ENCODE measurements at places on chromosomes 1 and 21.

DNA sequence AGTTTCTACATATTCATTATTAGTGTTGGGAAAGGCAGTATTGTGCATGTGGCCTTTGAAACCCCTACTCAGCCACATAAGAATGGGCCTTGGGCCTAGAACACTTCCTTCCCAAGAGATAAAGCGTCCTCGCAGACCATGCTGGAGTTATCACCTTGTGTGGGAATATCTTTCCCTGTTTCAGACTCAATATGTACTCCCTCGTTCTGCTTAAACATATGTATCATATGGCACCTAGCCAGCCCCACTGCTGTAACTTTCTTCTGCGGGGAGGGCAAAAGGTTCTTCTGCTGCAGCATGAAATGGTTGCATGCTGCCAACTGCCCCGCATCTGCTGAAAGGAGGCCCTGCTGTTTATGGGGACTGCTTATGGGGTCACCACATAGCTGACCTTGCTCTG, 92.0 kb downstream of the CRB1 start:
- no peak for DNase-seq

- DNase-seq, result no peak
Measured at GRCh38 chr1:19723874-19724273, 59.2 kb downstream of the HTR6 start.

- no peak for DNase-seq
Measured at GRCh38 chr1:161115132-161115711, 2.6 kb downstream of the PFDN2 start.

- DNase-seq, result no peak
Measured at GRCh38 chr21:45184869-45185268, 102.8 kb downstream of the POFUT2 start.

DNA sequence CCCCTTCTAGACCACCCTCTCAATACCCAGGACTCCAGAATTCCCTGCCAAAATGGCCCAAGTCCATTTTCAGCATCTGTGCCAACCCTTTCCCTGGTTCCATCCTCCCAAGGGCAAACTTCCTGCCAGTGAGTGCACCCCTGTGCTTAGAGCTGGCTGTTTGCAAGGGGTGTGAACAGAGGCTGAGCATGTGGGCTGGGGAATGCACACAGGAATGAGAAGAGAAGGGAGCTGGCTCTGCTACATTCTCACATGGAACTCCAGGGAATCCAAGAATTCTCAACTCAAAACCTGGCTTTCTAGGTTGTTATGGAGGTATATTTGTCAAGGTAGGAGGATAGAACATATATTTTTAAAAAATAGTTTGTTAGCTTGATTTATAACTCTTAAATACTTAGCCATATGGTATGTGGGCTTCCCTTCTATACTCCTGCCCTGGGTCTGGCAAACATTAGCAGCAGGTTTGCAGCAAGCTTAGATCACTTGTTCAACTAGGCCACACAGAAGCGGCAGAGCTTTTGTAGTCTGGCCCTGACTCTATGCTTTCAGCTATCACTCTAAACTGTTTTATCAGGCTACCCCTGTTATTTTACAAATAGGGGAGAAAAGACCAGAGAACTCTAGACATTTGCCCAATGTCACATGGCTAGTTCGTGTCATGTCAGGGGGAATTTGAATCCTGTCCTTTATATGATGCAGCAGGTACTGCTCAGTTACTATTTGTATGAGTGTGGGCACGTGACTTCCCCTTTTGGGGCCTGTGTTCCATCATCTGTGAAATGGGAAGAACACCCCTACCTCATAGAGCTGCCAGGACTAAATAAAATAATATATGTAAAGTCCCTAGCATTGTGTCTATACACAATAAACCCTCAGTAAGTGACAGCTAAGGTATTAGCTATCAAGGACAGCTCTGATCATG, 8.1 kb upstream of the STMN1 start:
- DNase-seq, result no peak

GRCh38 chr21:31186916-31187315, 148.6 kb upstream of the KRTAP19-8 start:
- no peak for DNase-seq

DNA sequence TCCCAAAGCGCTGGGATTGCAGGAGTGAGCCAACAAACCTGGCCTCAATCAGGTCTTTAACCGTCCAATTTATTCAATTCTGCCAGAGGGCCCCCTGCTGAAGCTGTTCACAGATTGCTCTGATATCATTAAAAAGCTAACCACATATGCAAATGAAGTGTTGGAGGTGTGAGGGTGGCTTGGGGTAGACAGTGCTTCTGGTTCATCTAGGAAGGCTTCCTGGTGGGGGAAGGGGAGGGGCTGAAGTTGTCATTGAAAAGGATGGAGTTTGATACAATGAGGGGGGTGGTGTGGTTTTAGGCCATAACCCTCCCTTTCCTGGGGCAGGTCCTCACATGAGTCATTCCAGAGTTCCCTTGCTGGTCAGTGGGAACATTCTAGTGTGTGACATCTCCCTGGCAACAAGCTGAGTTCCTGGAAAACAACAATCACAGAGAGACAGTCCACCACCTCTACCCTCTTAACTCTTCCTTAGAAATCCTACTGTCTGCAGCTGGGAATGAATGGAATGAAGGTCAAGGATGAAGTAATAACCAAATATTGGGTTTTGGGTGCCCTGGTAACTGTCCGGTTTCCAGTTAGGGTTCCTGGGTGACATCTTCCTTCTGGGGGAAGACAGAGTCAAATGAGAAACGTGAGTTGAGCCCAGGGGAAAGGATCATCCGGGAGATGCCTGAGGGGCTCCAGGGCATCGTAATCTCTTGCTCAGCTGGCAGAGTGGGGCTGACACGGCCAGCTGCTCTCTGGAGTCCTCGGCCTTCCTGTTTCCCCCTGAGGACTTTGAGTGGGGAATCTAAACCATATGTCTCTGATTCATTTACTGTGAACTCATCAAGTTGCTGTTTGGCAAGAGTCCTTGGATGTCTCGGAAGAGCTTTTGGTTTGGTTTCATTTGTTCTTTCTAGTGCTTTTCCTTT, 32.2 kb downstream of the BATF3 start:
- no peak for DNase-seq

- no peak for DNase-seq
Measured at GRCh38 chr1:63116016-63116415, 206.4 kb upstream of the FOXD3 start.

- no peak for DNase-seq
Measured at GRCh38 chr1:14970799-14971141, 182.8 kb upstream of the TMEM51 start.

- DNase-seq, result no peak
Measured at GRCh38 chr1:30844631-30845030, 63.9 kb downstream of the SDC3 start.

- no peak for DNase-seq
Measured at GRCh38 chr1:182651339-182651724, 33.1 kb downstream of the RGS8 start.

- DNase-seq, result no peak
Measured at GRCh38 chr1:109499081-109499480, 5.2 kb downstream of the CYB561D1 start.

GRCh38 chr1:232990176-232991128, 40.0 kb downstream of the NTPCR start:
- DNase-seq, result no peak

DNA sequence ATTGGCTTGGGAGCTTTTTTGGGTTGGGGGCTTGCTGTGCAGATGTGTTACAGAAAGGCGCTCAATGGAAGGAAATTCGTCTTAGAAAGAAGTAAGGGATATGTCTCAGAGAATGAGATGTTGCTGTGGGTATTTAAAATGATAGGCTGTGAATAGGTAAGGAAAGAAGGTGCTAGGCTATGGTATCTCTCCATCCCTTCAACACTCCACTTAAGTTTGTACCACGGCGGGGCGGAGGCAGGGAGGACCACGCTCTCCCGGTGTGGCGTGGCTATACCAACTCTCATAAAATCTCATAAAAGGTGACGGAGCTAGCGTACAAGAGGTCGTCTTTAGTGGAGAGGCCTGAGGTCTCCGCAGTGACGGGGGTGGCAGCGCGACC, 305 bp upstream of the RPS6KC1 start:
- DNase-seq, result no peak

- DNase-seq, result no peak
Measured at GRCh38 chr1:15412843-15413242, 3.2 kb downstream of the EFHD2 start.

DNA sequence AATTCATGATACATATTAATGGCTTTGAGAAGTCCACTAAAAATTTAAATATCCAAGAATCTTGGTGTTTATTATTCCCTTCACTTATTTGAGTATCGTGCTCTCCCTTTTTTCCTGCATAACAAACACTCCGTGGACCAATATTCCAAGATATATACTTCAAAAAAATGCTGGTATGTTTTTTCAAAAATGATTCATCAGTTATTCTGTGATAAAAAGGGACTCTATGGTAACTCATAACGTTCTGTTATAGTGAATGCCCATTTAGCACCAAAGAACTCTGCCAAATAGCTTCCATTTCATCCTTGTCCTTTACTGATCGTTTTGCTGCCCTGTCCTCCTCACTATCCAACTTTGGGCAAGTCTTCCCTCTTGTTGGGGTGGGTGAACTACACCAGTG, 12.9 kb downstream of the GIPC2 start:
- no peak for DNase-seq

- DNase-seq, result no peak
Measured at GRCh38 chr1:72623299-72623708, 341.0 kb upstream of the NEGR1 start.

GRCh38 chr21:45631540-45631939, 12.0 kb upstream of the PCBP3 start:
- DNase-seq, result no peak

DNA sequence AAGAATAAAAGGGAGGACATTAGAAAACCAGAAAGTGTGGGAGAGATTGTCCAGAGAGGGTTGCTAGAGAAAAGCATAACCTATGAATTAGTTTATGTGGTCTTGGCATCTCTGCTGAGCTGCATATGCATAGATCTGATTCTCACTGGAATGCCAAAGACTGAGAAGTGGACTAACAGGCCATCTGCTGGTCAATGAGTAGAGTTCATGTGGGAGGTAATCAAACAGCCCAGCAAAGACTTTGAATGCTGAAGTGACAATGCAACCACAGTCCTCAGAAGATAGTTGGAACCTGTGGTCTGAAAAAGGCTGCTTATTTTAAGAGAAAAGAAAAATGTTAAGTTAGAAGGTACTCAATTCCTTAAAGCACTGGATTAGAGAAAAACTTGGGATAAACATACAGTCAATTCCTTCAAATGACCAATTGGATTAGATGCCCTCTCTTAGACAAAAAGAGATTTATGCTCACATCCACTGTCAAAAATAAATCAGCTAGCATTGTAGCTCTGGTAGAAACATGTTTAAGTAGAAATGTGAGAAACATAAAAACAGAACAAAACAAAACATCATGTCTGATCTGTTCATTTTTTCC, 382.8 kb downstream of the AMY1C start:
- no peak for DNase-seq

GRCh38 chr1:205069371-205070125, 14.7 kb downstream of the TMEM81 start:
- DNase-seq, result no peak

DNA sequence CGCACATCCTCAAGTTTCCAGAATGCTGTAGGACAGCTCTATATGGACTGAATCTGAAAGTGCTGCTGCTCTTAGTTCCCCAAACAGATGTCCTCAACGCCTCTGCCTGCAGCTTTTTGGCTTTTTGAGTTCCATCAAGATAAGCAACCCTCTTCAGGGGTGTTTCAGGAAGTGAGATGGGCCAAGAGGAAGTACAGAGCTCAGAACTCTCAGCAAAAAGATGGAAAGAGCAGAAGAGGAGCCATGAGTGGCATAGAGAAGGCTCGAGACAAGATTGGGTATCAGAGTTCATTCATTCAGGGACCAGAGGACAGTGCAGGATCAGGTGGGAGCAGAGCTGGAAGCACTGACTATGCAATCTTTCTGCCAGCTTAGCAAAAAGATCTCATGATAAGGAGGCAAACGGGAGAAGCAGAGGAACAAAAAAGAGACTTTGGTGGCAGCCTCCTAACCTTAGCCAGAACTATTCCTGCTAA, at the start of the genes ADORA3 and TMIGD3:
ADORA3 (minus strand) TSS at position 49 of the 476 bp plus-strand sequence. CDS start 279 bp downstream, outside the sequence.
TMIGD3 (minus strand) TSS at position 49 of the 476 bp plus-strand sequence. CDS start 279 bp downstream, outside the sequence.
- DNase-seq, result no peak

GRCh38 chr21:38938769-38939168, 133.0 kb downstream of the ETS2 start:
- no peak for DNase-seq

DNA sequence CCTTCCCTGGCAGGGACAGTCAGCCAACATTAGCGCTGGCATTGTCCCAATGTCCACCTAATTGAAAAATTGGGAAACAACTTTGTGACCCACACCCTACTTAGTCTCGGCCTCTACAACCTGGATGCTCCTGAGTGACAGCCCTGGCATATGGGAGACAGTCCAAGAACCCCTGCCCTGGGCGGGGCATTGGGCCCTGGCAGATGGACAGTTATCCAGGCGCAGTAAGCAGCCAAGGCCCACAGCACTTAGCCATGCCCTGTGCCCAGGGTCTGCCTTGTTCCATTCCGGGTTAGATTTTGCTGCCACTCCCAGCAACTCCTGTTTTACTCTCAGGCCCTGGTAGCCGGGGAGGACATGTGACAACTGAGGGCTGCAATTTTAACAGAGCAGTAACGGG, 50.3 kb downstream of the NFASC start:
- no peak for DNase-seq

DNA sequence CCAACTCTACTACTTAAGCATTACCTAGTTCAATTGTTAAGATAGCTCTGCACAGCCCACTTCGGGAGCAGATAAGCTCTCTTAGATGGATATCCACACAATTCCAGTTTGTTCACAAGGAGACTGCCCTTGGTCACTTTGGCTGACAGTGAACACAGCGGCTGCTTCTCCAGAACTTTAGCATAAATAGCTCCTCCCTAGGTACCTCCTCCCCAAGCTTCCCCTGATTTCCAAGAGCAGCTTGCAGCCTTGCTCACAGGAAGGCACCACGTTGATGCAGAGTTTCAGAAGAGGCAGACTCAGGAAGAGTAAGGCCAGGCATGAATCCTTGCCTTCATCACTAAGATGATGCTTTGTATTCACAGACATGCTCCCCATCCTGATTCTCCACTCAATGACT, 24.7 kb downstream of the TFF3 start:
- no peak for DNase-seq

DNA sequence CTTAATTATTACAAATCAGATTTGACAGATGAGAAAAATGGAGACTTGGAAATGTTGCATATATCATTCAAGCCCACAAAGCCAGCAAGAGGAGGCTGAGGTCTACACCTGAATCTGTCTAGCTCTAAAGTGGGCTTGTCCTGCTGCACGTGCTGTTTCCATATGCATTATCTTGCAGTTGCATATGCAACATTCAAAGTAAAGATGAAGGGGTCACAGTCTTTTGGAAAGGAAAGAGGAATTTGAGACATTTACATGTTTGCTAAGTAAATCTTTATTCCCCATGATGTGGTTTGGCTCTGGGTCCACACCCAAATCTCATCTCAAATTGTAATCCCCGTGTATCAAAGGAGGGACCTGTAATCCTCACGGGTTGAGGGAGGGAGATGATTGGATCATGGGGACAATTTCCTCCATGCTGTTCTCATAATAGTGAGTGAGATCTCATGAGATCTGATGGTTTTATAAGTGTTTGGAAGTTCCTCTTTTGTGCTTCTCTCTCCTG, 98.3 kb downstream of the BACH1 start:
- DNase-seq, result no peak

DNA sequence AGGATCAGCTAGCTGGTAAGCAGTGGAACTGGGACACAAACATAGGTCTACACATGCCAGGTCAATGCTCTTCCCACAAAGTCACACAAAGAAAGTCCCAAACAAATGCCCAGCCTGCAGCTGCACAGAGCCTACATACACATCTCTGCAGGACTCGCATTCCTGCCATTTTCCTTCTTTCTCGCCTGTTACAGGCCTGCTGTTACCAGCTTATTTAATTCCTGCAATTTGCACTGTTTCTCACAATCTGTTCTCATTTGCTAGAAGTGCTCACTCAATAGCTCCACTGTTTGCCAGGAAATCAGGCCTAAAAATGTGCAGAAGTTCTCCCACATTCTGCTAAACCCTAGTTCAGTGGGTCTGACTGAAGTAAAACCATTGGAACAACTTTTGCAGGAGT, 362.6 kb upstream of the C1orf87 start:
- DNase-seq, result no peak

Data from esophagus squamous epithelium (tissue), 5 donors.